ENCODE measurements at places on chromosomes 11 and 22.

GRCh38 chr11:7969756-7970646, 4.8 kb upstream of the NLRP10 start:
- DNase-seq: peak; percentile 49

GRCh38 chr11:3043315-3043871, 13.8 kb downstream of the CARS1 start:
- peak; percentile 76 for DNase-seq

DNA sequence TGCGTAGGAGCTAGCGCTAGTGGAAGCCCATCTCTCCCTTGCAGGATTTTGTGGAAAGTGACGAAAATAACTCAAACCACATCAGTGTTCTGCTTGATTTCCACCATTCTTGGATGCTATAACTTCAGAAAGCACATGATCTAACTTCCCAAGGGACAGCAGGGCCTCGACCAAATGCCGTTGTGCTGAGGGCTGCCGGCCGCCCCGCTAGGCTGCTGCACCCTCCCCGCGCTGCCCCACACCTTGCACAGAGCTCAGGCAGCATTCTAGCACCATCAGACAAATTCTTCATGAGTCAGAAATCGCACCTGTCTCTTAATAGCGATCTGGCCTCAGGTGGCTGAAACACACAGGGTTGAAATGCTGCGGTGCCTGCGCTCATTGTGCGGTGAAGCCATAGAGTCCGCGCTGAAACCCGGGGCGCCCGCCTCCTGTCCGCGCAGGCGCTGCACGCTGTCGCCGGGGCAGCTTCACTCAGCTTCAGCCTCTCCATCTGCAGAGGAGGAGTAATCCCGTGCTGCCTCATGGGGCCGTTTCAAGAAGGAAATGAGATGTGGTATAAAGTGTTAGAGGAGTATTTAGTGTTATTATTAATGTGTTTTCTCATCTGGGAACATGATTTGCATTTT, 59.2 kb upstream of the B3GAT1 start:
- no peak for DNase-seq

GRCh38 chr11:69230856-69231425, 63.0 kb upstream of the MYEOV start:
- no peak for DNase-seq

DNA sequence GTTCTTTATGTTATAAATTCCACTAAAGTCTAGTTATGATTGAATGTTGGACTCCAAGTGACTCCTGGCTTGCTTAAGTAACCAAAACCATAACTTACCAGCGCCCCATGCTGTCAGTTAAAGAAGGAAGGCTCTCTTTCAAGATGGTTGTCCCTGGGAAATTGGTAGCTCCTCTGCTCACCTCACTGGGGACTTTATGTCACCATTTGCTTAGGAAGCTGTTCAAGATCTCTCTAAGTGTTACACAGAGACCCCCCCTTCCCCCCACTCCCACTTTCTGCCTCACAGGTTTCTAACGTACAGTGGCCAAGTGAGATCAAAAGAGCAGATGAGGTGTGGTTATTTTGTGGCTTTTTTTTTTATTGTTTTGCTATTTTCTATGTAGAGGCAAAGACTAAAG, 301.8 kb downstream of the AASDHPPT start:
- no peak for DNase-seq

DNA sequence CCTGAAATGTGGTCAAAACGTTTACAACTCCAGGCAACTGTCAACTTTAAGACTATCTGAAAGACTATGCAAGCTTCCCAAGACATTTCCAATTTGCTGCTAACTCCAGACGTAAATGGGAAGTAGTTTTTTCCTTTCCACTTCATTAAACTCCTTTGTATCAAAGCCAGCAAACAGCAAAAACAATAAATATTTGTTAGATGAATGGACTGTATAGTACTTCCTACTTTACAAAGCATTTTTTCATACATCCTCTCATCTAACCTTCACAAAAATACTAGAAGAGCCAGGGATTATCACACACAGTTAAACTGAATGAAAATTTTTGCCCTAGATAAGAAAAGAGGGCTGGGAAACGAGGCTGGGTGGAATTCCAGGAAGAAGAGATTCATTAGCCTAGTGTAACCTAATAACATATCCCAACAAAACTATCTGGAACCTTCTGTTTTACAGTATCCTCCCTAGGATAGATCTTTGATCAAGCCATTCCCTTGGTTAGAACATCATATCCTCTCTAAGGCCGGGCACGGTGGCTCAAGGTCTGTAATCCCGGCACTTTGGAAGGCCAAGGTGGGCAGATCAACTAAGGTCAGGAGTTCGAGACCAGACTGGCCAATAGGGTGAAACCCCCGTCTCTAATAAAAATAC, 10.4 kb downstream of the NUP98 start:
- DNase-seq: peak; percentile 55

- no peak for DNase-seq
Observed at GRCh38 chr11:15555161-15555560, 440.4 kb downstream of the INSC start.

GRCh38 chr11:22633354-22633902, 7.8 kb upstream of the FANCF start:
- no peak for DNase-seq

- DNase-seq: peak; percentile 76
Observed at GRCh38 chr11:117876341-117877119, at the start of gene FXYD6. FXYD6 (minus strand) TSS chr11:117876658; CDS start chr11:117842776, 33,882 bp downstream.

DNA sequence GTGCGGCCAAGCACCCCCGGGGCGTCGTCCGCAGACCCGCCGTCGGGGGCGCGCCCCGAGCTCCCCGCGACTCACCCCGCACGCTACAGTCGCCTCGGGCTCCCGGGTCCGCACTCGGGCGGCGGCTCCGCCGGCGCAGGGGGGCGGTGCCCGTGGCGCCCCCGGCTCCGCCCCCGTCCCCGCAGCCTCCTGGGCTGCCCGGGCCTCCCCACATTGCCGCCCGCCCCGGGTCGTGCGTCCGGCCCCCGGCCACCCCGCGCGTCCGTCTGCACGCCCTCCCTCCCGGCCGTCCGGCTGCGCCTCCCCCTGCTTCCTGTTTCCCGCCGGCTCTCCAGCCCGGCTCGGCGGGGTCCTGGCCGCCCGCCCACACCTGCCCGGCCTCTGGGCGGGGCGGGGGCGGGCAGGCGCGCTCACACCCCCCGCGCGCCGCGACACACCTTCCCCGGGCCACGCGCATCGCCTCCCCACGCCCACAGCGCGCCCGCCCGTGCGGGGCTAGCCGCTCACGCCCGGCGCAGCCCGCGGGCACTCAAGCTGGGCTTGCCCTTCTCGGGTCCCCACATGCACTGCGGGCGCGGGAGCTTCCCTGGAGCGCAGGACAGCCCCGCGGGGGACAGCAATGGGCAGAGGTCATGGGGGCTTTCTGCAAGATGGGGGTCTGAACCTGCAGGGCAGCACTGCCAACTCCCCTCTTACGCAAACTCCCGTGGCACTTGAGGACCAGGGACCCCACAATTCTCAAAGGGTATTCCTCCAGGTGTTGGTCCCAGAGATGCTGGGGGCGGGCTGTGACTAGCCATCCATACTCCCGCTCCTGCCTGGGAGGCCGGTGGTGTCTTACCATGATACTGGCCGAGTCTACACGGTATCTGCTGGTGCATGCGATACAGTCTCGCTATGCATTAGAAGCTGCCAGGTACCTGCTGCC, at the start of gene CARD10:
Gene CARD10, minus strand, starts transcription at position 148 of the 928 bp plus-strand sequence. CDS start 215 bp downstream, outside the sequence.
- peak; percentile 58 for DNase-seq

GRCh38 chr11:114353443-114353842, 46.9 kb downstream of the C11orf71 start:
- DNase-seq: no peak

DNA sequence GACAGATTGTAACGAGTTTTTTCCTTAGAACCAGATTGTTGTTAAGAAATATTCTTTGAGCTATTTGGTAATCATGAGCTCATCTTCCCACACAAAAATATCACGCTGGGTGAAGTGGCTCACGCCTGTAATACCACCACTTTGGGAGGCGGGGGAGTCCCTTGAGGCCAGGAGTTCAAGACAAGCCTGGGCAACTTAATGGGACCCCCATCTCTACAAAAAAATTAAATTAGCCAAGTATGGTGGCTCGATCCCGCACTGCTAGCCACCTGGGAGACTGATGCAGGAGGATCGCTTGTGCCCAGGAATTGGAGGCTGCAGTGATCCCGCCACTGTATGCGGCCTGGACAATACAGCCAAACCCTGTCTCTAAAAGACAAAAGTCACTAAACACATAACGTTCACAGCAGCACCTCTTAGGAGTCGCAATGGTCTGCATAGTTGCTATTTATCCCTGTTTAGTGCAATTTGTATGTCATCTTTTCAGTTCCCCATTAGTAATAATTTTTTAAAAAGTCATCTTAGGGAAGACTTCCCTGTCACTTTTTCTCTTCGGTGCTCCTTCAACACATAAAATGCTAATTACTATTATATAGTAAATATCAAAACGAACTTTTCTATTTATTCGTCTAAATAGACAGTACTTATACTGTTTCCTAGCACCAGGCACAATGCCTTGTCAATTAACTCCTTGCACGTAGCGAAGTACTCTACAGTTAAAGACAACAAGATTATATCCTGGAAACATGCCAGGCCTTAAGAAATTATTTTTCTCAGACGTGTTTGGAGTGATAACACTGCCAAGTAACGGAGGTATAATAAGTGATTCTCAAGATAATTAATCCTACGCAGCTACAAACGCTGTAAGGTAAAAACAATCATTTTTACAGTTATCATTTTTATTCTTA, 1.1 kb downstream of the ST13 start:
- no peak for DNase-seq

DNA sequence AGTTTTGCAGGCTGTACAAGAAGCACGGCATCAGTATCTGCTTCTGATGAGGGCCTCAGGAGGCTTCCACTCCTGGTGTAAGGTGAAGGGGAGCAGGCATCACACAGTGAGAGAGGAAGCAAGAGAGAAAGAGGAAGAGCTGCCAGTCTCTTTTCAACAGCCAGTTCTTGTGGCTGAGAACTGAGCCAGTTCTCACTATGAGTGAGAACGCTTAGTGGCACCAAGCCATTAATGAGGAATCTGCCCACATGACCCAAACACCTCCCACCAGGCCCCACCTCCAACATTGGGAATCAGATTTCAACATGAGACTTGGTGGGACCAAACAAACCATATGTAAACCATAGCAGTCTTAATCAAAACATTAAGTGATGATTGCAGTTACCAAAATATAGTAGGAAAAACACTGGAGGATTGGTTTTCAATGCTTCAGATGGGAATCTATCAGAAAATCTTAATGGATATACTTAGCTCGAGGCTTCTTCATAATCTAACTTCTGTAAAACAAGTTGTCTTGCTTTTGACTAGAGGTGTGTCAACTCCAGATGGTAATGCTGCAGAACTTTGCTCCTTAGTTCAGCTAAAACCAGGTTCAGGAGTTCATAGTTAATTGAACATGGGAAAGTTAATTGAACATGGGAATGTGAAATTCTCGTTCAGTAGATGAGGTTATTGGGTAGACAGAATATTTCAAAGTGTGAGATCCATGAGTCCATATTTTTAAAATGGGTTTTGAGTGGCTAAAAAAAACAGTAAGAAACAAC, 12.2 kb downstream of the FAR1 start:
- DNase-seq: no peak

- no peak for DNase-seq
Observed at GRCh38 chr22:20259327-20259688, 8.8 kb downstream of the RTN4R start.

DNA sequence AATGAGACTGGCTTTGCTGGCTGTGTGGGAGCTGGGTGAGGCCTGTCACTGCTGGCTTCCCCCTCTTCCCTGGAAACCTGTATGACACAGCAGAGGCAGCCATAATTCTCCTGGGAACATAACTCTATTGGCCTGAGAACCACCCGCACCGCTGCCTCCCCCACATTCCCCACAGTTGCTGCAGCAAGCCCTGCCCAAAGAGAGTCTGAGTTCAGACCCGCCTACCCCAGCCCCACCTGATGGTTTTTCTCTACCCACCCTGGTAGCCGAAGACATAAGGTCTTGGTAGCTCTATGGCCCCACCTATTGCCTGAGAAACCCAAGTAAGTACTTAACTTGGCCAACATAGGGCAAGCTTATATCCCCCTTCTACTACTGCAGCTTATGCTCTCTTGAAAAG, 174.8 kb downstream of the C11orf91 start:
- DNase-seq: no peak

- DNase-seq: no peak
Observed at GRCh38 chr11:74909385-74909784, 39.5 kb downstream of the XRRA1 start.

DNA sequence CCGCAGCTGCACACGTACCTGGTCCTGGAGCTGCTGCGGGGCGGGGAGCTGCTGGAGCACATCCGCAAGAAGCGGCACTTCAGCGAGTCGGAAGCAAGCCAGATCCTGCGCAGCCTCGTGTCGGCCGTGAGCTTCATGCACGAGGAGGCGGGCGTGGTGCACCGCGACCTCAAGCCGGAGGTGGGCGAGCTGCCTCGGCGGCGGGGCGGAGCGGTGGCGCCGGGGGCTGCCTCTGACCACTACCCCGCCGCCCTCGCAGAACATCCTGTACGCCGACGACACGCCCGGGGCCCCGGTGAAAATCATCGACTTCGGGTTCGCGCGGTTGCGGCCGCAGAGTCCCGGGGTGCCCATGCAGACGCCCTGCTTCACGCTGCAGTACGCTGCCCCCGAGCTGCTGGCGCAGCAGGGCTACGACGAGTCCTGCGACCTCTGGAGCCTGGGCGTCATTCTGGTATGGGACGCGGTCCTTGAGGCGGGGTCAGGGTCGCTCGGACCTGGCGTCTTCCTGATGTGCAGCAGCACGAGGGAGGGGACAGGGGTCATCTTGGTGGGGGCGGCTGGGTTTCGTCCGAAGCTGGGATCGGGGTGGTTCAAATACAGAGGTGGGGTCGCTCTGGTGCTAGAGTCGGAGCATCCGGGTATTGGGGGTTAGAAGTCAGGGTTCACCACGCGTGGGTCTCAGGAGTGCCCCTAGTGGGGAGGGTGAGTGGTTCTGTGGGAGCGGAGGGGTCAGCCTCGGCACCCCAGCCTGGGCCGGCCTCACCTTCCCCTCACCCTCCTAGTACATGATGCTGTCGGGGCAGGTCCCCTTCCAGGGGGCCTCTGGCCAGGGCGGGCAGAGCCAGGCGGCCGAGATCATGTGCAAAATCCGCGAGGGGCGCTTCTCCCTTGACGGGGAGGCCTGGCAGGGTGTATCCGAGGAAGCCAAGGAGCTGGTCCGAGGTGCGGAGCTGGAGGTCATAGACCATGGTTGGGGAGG, 10.8 kb downstream of the RPS6KA4 start:
- no peak for DNase-seq

DNA sequence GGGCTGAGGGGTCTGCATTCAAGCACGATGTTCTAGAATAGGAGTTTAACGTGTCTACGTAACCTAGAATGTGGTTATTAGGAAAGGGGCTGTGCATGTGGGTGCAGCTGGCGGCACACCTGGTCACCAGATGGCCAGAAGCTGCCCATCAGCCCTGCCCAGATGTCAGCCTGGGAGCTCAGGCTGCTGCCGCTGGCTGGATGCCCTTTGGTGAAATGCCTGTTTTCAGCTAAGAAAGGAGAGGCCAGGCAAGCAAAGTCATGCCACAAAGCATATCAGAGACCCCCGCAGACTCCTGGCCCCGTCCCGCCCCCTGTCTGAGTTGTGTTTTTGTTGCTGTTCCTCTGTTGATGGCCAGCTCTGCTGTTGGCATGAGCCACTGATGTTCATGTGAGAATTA, 11.3 kb upstream of the ADORA2A start:
- no peak for DNase-seq

- no peak for DNase-seq
Observed at GRCh38 chr22:32583074-32583682, 108.6 kb downstream of the FBXO7 start.

All from astrocyte of the hippocampus (primary cell).